HTR-8/SVneo (cell line): ENCODE measurements at places on chromosomes 7 and 10.

DNA sequence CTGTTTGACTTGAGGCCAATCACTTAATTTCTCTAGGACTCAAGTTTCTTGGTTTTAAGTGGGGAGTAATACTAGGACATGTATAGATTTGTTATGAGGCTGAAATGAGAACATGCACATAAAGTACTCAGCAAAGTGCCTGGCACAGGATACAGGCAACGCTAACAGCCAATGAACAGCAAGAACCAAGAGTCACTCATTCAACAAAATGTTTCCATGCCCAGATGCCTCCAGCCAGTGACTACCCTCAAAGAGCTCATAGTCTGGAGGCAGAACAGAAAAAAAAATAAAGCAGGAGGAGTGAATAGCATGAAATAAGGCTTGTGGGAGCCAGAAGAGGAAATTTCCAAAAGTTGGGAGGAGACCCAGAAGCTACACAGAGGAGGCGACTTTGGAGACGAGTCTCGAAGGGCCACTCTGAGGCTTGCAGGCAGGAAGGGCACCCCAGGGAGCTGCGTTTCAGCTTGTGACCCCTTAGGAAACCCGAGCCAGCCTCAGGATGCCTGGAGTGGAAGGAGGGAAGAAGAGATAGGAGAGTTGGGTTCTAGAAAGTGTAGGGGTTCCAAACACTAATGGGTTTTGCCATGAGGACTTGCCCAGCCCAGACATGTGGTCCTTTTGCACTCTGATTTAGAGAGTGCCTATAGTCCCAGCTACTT, 70.0 kb downstream of the CXCL12 start:
- DNase-seq: no peak

DNA sequence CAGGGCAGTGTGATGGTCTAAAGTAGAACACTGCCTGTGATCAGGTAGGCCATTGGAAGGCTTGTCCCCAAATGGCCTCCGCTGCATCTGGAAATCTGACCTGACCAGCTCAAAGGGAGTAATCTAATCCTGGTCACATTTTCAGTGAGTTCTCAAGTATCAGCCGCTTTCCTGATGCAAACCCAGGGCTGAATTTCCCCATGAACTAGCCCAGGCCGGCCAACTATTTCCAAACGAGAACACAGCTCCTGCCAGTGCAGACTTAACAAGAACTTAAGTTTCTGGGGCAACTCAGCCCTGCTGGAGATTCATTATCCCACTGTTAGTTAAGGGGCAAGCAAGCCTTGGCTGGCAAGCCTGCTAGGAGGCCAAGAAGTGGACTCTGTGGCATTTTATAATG, 59.6 kb upstream of the FAM180A start:
- DNase-seq: no peak

GRCh38 chr10:11088709-11089108, 71.0 kb downstream of the CELF2 start:
- DNase-seq: no peak

GRCh38 chr10:19638896-19639233, 177.4 kb upstream of the PLXDC2 start:
- no peak for DNase-seq

- no peak for DNase-seq
Observed at GRCh38 chr10:3814838-3815220, 29.8 kb upstream of the KLF6 start.

- no peak for DNase-seq
Observed at GRCh38 chr10:10462151-10462941, 555.3 kb upstream of the CELF2 start.

DNA sequence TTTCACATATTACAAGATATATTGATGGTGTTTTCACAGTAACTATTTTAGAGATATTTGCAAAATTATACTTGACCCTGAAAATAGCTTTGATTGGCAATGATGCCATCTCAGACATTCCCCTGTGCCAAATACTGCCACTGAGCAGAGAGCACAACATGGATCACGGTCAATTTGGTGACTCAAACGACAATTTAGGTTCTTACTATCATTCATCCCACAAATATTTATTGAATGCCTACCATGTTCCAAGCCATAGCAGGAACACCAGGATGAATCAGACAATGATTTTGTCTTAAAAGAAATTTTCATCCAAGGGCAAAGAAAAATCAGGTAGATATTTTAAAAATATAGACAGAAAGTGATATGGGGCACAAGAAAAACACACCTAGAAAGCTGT, 153.2 kb upstream of the ADO start:
- no peak for DNase-seq

DNA sequence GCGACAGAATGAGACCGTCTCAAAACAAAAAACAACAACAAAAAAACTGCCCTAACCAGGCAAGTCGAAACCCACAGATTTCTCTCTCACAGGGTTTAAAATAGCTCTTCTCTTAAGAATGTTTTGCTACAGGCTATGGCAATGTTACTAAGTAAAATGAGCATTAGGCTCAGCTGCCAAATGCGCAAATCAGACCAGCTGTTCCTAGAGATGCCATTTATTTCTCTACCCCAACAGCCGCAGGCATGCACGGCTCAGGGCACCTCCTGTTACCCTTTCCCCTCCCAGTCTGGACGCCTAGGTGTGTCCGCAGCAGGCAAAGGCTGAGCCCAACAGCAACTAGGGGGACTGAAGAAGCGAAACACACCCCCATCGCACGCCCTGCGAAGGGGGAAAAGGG, 168.3 kb upstream of the MBL2 start:
- DNase-seq: no peak

DNA sequence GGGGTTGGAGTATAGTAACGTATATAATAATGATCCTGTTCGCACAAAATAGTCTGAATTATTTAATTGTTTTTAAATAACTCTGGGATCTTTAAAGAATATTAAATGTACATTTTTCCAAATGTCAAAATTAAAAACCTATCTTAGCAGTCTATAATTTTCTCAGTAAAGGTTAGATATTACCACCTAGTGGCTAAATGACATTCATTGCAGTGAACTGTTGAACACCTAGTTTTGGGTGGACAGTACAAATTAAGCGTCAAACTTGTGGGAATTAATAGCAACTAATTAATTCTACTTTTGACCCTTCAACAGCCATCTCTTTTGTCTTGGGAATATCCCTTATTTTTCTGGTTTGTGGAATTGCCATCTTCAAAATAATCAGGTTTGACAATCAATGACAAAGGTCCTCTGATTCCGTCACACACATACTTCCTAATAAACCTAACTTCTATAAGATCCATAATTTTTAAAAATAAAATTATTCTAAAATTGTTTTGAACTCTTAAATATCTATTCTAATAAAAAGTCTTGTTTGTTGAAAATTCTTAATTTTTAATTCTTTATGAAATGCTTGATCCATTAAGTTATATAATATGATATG, 165.7 kb downstream of the SEMA3D start:
- no peak for DNase-seq

DNA sequence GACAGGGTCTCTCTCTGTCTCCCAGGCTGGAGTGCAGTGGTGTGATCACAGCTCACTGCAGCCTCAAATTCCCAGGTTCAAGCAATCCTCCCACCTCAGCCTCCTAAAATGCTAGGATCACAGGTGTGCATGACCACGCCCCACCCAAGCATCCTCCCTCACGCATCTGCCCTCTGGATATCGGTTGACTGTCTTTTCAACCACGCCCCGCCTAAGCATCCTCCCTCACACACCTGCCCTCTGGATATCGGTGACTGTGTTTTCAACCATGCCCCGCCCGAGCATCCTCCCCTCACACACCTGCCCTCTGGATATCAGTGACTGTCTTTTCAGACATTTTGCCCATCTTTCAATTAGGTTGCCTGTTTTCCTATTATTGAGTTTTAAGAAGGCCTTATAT, 140.5 kb downstream of the MAD1L1 start:
- DNase-seq: no peak

DNA sequence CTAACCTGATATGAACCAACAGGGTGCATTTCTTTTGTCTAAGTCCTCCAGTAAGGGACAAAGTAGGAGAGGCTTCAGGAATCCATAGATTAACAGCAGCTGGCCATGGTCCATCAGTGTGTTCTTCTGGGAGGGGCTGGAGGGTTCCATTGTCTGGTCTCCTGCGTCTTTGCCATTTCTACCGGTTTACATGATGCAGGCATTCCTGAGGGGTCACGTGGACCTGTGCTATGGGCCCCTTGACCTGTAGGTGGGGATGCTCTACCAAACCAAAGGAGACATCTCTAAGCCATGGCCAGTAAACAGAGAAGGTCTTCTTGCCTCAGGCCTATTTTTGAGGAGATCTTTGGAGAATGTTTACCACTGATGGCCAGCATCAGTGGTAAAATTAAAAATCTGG, 28.7 kb upstream of the HABP2 start:
- no peak for DNase-seq

- DNase-seq: no peak
Observed at GRCh38 chr10:85609509-85609908, 757.1 kb downstream of the GRID1 start.

GRCh38 chr7:117113871-117114270, 160.6 kb downstream of the ST7 start:
- DNase-seq: no peak

DNA sequence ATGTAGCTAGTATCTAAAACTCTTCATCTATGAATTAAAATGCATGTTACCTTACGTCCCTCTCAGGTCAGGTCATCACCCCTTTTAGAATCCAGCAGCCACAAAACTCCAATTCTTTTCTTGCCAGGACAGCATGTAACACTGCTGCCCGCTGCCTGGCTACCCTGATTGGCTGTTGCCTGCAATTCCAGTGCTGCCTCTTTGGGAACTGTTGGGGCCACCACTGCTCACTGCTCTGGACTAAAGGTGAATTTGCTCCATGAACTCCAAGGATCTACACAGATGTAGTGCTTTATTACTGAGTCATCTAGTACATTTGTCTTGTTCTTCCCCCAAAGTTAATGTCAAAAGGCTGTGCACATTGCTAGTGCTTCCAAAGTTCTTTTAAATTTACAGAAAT, 40.4 kb downstream of the SCIN start:
- DNase-seq: no peak

DNA sequence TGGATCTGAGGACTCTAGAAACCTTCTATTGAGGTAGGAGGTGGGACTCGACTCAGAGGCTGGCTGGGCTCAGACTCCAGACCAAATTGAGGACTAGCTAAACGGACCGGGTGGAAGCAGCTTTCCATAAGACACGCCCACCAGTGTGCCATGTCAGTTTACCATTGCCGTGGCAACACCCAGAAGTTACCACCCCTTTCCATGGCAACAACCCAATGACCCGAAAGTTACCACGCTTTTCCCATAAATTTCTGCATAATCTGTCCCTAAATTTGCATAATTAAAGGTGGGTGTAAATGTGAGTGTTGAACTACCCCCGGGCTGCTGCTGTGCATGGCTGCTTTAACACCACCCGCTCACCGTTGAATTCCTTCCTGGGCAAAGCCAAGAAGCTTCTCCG, 58.9 kb downstream of the MICALL2 start:
- DNase-seq: no peak

GRCh38 chr7:47186316-47186715, 395.6 kb downstream of the TNS3 start:
- DNase-seq: no peak

DNA sequence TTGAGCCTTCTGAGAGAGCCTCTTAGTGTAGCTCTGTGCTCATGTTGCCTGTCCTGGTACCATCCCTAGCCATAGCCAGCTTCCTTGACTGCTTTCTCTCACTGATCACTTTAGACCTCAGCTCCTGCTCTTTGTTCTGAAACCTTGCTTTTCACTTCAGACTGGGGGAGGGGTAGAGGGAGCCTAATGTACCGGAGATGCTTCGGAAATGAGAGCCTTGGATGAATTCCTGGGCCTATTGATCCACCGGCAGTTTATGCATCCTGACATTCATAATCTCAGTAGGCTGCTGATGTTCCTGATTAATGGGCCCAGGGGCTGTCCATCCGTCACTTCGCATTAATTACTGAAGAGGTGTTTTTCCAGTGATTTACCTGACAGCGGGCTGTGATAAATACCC, 38.8 kb downstream of the R3HCC1L start:
- no peak for DNase-seq

DNA sequence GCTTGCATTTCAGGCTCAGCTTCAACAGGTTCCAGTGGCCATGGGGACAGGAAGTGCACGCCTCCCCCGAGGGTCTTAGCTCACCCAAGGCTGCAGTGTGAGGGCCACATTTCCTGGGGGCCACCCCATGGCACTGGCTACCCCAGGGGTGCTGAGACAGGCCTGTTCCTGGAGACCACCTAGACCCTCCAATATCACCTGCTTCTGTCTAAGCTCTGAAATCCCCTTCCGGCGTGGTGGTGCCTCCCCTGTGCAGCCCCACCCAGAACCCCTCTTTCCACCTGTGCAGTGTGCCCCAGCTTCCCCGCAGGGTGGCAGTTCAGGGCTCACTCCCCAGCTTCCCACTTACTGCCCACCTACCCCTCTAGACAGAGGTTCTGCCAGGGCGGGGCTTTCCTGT, 83.1 kb downstream of the ADARB2 start:
- no peak for DNase-seq

DNA sequence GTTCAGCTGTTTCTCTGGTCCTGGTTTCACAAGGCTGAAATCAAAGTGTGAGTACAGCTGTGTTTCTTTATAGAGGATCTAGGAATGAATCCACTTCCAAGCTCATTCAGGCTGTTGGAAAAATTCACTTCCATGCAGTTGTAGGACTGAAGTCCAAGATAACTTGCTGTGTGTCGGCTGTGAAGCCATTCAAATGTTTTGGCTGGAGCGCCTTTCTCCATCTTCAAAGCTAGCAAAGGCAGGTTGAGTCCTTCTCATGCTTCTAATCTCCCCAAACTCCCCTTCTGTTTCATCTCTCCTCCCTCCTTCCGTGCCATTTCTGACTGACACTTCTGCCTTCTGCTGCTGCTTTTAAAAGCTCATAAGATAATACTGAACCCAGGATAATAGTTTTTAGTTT, 1195.4 kb upstream of the LRRN3 start:
- no peak for DNase-seq

DNA sequence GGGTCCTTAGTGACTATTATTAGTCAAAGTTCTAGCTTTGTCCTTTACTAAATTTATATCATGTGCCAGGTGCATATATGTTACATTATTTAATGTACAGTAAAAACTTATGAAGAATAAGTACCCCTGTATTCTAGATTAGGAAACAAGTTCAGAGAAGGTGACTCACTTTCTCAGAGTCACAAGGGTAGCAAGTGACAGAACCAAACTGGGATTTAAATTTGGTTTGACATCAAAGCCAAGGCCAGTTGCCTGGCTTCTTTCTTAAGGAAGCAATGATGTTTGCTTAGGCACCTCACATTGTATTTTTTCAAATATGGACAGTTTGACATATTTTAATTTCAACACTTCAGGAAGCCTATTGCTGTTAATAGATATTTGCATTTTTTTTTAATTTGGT, 2.5 kb downstream of the LSM8 start:
- no peak for DNase-seq

- no peak for DNase-seq
Observed at GRCh38 chr7:149414745-149415390, 46.0 kb downstream of the ZNF777 start.
